ENCODE measurements at places on chromosomes 5 and 9.

GRCh38 chr5:66872736-66873331 lies 276.6 kb downstream of the MAST4 start:
- DNase-seq = no peak

DNA sequence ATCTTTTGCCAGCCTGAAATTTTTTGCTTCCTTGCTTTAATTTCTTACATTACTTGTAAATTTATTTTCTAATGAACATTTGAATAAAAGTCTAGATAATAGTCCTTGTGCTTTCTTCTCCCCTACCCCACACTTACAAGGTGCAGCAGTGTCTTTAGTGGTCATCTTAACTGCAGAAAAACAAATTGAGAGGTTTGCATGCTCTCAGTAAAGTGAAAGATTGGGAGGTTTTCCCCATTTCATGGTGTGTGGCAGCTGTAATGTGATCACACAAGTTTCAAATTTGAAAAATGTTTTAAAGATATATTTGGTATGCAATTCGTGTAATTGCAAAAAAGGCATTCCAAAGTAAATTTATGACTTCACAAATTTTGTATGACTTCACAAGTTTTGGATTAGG lies 14.7 kb downstream of the APC start:
- DNase-seq = no peak

DNA sequence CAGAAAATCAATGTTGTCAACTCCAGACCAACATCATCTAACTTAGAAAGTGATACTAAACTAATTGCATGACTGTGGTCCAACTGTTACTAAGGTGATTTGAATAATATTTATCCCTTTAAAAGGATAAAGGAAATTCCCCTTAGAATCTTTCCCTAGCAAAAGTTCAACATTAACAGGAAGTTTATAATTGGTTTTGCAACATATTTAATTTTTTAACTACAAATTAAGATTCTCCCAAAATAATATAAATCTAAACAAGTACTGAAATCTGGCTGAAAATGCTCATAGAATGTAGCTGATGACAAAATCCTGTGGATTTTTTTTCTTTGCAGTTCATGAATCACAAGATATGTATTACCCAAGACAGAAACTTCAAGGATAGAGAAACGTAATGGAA lies 151.4 kb downstream of the LPAR1 start:
- DNase-seq = peak; percentile 5

DNA sequence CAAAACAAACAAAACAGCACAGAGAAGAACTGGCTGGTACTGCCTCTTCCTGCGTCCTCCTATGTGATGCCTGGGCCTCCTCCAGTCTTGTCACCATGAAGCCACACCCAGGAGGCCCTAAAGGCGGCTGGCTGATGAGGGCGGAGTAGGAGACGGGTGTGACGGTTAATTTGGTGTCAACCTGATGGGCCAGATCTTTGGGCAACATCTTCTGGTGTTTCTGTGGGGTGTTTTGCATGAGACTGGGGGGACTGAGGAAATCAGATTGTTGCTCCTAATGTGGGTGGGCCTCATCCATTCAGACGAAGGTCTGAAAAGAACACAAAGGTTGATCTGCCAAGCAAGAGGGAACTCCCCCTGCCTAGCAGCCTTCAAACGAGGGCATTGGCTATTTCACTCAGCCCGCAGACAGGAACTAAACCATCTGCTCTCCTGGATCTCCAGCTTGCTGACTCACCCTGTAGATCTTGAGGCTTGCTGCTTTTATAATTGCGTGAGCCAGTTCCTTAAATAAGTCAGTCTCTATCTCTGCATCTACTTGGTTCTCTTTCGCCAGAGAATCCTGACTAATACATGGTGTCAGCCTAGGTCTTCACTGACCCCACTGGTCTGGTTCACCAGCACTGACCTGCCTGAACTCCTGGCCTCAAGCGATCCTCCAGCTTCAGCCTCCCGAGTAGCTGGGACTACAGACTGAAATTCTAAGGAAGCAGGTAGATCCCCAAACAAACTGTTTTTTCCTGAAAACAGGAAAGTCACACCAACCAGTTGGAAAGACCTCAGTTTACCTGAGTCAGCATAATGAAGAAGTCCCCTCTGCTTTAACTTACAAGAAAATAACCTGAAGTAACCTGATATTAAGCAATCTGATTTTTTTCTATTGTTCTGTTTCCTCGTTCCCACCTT lies 12.8 kb upstream of the ZFP62 start:
- DNase-seq = peak; percentile 50

- DNase-seq = peak; percentile 60
Observed at GRCh38 chr9:112360047-112360804, 19.7 kb upstream of the HSDL2 start.

DNA sequence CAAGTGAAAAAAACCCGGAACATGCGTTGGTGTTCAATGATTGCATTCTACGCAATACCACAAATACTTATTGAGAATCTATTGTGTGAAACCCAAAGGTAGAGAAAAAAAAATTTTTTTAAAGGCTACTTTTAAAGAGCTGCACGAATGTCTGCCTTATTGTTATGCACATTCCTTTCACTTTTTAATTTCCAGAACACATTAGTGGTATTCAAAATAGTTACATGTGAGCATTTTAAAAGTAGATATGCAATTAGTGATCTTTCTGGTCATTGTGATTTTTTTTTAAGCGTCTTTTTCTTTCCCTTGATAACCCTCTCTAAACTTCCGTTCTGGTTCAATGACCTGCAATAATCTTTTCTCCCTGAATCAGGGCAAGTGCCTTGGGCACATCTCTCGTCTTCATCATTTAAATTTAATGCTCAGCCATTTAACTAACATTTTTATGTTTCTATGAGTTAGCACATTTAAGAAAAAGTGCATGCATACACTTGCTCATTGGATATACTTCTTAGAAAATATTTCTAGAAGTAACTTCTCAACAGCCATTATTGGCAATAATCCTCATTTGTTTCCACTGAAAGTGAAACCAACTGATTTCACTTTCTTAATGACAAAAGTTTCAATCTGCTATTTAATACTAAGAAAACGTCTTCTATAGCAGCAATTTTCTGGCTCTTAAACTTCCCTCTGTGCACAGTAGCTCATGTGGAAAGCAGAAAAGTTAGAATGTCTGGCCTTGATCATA lies 80.3 kb downstream of the CDH6 start:
- DNase-seq = no peak

GRCh38 chr9:135098400-135099105 lies 11.1 kb downstream of the OLFM1 start:
- peak; percentile 27 for DNase-seq

- DNase-seq = no peak
Observed at GRCh38 chr5:171295801-171296200, 13.2 kb upstream of the TLX3 start.

DNA sequence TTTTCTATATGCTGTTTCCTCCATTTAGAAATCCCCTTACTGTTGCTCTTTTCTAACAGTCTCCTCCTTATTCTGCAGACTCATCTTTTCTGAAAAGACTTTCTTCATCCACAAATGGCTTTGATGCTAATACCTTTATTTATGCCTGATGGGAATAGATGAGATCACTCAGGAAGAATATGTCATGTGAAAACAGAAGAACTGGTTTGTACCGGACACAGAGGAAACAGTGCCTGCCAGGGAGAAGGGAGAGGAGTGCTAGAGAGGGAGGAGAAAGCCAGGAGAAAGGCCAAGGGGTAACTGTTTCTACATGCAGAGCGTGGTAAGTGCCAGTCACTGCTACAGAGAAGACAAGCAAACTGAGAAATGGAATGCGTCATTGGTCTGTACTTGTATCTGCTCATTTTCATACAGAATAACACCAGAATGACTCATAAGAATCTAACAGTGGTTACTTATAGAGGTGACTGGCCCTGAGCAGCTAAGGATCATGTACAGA lies 45.9 kb upstream of the PJA2 start:
- peak; percentile 99 for DNase-seq

GRCh38 chr5:93240228-93240834 lies 340.7 kb downstream of the NR2F1-AS1 start:
- no peak for DNase-seq

- DNase-seq = peak; percentile 81
Observed at GRCh38 chr5:140591747-140592372, 27.2 kb downstream of the SLC35A4 start.

Measured in MCF 10A (cell line).